Activated T-helper 1 cell treated with Interleukin-2 at 50 U/mL for 16 hours (primary cell): ENCODE measurements at places on chromosomes 5 and 9.

DNA sequence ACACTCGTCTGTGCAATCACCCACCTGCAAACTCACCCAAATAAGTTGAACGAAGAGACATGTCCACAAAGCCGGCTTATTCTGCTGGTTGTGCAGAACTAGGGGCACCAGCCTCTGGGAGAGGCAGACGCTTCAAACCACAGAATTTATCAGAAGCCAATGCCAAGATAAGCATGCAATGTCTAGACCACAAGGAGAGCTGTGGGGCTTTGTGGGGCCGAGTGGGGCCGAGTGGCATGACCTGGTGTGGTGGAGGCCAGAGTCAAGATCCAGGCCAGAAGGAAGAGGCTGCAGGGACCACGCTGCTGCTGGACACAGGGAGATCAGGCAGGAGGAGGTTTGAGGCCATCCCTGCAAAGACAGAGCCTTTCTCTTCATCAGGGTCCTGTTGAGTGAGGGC, 259.0 kb downstream of the IRX2 start:
- no peak for DNase-seq

- no peak for DNase-seq
These were observed 94.3 kb downstream of the MVB12B start for GRCh38 chr9:126420643-126421564.

DNA sequence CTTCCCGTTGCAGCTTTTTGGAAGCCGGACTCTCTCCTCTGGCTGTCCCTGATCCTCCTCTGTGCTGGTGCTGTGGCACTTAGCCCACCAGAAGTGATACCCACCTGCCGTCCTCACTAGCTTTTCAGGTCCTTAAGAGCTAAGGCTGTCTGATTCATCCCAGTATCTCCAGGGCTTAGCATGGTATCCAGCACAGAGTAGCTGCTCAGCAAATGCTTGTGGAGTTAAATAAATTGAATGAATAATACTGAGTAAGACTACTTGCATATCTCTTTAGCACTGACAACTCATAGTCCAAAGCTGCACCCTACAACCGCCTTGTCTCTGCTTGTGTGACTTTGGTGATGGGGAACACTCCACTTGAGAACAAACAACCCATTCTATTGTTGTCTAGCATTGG, 7.7 kb upstream of the XPA start:
- no peak for DNase-seq

GRCh38 chr5:135269199-135269598, 129.8 kb downstream of the MACROH2A1 start:
- no peak for DNase-seq

- DNase-seq: no peak
These were observed 14.7 kb upstream of the TDRD7 start for GRCh38 chr9:97397220-97397619.
